ENCODE measurements at places on chromosomes 3 and 15.

DNA sequence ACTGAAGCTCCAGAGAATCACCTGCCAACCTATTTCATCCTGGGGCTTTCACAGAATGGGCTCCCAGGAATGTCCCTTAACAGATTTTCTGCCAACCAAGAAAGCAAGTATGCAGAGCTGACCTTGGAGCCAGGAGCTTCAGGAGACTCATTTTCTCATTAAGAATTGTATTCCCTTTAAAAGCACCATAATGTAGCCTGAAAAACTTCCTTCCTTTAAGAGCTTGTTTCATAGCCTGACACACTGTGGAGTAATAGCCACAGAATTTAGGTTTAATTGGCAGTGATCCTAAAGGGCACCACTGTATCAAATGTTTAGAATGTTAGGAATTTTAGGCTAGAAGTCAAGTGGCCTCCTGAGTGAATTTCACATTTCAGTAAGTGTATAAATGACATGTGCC, 309.8 kb downstream of the GBE1 start:
- no peak for DNase-seq

DNA sequence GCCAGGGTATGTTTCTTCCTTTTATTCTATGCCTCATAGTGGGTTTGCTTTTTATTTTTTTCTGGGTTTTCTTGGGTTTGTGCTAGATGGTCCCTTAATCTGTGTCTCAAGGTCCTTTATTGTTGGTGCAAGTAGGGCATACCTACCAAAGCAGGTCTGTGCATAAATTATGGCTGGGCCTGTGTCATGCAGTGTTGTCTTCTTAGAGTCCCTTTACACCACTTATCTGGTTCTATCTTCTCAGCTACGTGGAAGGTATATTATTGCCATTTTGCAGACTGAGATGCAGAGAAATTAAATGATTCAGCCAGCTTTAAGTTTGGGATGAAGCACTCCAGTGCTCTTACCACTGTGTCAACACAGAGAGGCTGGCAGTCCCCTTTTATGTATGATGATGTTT, 293.5 kb upstream of the SOX2 start:
- no peak for DNase-seq

- DNase-seq: no peak
These were observed 3.2 kb upstream of the SLC6A20 start for GRCh38 chr3:45799586-45799985.

- DNase-seq: no peak
These were observed 105.3 kb upstream of the UBE3A start for GRCh38 chr15:25544076-25544475.

GRCh38 chr3:10194328-10195071, 29.8 kb downstream of the IRAK2 start:
- DNase-seq: peak; percentile 30

- no peak for DNase-seq
These were observed 34.8 kb downstream of the MCF2L2 start for GRCh38 chr3:183393625-183394024.

- DNase-seq: no peak
These were observed 262.5 kb downstream of the SOX2 start for GRCh38 chr3:181974198-181974597.

GRCh38 chr3:53354945-53355498, 7.7 kb upstream of the DCP1A start:
- no peak for DNase-seq

GRCh38 chr15:31799319-31799714, 231.0 kb upstream of the CHRNA7 start:
- no peak for DNase-seq

DNA sequence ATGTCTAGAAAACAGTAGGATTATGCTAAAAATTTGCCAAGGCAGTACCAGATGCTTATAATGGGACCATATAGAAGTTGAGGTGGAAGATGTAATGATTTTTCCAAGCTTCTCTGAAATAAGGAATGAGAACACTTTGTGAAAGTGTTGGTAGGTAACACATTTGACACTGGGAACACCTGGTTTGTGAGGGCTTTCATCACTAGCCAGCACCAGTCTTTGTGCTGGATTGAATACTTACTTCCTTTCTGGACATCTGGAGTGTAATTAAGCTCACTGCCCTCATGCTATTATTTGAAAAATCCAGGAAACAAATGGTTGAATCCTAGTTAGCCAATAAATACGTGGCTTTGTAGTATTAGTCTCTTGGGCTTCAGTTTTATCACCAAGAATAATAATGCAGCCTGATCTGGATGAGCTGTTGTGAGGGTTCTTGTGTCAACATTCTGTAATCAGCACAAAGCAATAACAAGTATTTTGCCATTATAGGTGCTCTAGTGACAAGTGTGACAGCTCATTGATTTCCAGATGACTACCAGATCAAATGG, 12.9 kb downstream of the CCDC80 start:
- no peak for DNase-seq

DNA sequence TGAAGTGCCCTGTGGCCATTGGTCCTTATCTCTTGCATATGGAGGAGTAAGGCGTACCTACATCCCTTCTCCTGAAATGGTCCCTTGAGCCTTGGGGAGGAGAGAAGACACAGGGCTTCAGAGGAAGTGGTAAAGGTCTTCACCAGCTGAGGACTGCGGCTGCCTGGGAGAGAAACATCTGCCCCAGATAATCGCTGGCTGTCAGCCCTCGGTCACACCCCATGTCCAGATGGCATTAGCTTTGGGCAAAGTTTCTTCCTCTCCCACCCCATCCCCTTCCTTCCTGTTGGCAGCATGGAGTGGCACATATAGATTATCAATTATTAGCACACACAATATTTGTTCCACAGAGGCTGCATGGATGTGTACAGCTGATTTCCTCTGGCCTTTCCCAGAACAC, 61.6 kb downstream of the LRTM1 start:
- DNase-seq: no peak

- no peak for DNase-seq
These were observed 30.2 kb downstream of the NCEH1 start for GRCh38 chr3:172680684-172681083.

Measured in activated CD8-positive, alpha-beta memory T cell treated with anti-CD3 and anti-CD28 coated beads for 1 hour (primary cell).